ENCODE measurements at places on chromosomes 7 and 10.
A peak's percentile ranks its signal among the peaks of the same experiment; 100 is the strongest.

GRCh38 chr10:64394744-64395143 is 873.5 kb downstream of the REEP3 start:
- H3K4me3 ChIP-seq: no peak overlapping the region
- no peaks in the 10 kb centered on the region for H3K4me1 ChIP-seq
- no peaks in the 10 kb centered on the region for H3K36me3 ChIP-seq
- H3K27ac ChIP-seq: no peak overlapping the region

- peak overlapping the region; percentile 9 for H3K4me3 ChIP-seq
- no peak for DNase-seq
- H3K4me1 ChIP-seq: peaks cover 30% of the 10 kb centered on the region
- no peaks in the 10 kb centered on the region for H3K36me3 ChIP-seq
- no peaks in the 10 kb centered on the region for H3K27me3 ChIP-seq
- peak overlapping the region; percentile 39 for H3K27ac ChIP-seq
Observed at GRCh38 chr10:3482200-3482993, 302.6 kb downstream of the KLF6 start.

- H3K36me3 ChIP-seq: no peaks in the 10 kb centered on the region
- H3K4me3 ChIP-seq: no peak overlapping the region
- peaks cover 4% of the 10 kb centered on the region for H3K27me3 ChIP-seq
- no peak overlapping the region for H3K27ac ChIP-seq
- DNase-seq: no peak
Observed at GRCh38 chr7:3154881-3155494, 111.3 kb upstream of the CARD11 start.

GRCh38 chr7:146002431-146003078 is 114.0 kb upstream of the CNTNAP2 start:
- no peak overlapping the region for H3K27ac ChIP-seq
- DNase-seq: no peak
- no peaks in the 10 kb centered on the region for H3K27me3 ChIP-seq
- H3K36me3 ChIP-seq: no peaks in the 10 kb centered on the region
- no peaks in the 10 kb centered on the region for H3K4me1 ChIP-seq
- H3K4me3 ChIP-seq: no peak overlapping the region

- no peaks in the 10 kb centered on the region for H3K4me1 ChIP-seq
- H3K27me3 ChIP-seq: no peaks in the 10 kb centered on the region
- no peaks in the 10 kb centered on the region for H3K36me3 ChIP-seq
- no peak overlapping the region for H3K4me3 ChIP-seq
- DNase-seq: no peak
- H3K27ac ChIP-seq: no peak overlapping the region
Observed at GRCh38 chr7:102859084-102859798, 53.6 kb upstream of the LRRC17 start.

DNA sequence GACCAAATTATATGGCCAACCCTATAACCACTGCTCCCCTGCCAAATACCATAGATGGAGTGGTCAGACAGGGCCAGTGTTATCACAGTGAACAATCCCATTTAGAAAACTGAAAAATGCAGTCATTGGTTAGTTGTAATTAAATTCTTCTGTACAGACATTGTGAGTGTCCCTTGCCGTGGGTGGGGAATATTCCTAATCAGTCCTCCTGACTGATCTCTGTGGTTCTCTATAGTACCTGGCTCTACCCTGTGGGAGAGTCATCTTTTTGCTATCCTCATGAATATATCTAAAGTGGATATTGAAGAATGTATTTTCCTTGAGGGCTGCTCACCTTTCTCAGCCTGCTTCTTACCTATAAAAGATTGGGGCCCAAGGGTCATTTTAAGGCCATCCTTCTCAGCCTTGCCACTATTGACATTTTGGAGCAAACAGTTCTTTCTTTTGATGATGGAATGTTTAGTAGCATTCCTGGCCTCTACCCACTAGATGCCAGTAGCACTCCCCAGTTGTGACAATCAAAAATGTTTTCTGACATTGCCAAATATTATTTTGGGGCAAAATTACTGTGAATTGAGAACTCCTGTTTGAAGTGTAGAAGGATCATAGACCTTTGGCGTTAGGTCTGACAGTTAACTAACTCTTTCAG is 110.2 kb downstream of the MAPK8 start:
- no peaks in the 10 kb centered on the region for H3K27me3 ChIP-seq
- H3K27ac ChIP-seq: no peak overlapping the region
- no peaks in the 10 kb centered on the region for H3K4me1 ChIP-seq
- no peak for DNase-seq
- no peaks in the 10 kb centered on the region for H3K36me3 ChIP-seq

GRCh38 chr10:69484736-69485135 is 33.5 kb downstream of the TSPAN15 start:
- H3K27me3 ChIP-seq: no peaks in the 10 kb centered on the region
- H3K4me3 ChIP-seq: no peak overlapping the region
- H3K4me1 ChIP-seq: peaks cover 30% of the 10 kb centered on the region
- no peak for DNase-seq

GRCh38 chr10:14240253-14241189 is 90.2 kb downstream of the FRMD4A start:
- peaks cover 6% of the 10 kb centered on the region for H3K27me3 ChIP-seq
- H3K36me3 ChIP-seq: no peaks in the 10 kb centered on the region
- no peak for DNase-seq
- H3K4me3 ChIP-seq: no peak overlapping the region

GRCh38 chr7:132419542-132419941 is 156.7 kb downstream of the PLXNA4 start:
- H3K27me3 ChIP-seq: peaks cover 2% of the 10 kb centered on the region
- no peak overlapping the region for H3K27ac ChIP-seq
- H3K36me3 ChIP-seq: no peaks in the 10 kb centered on the region
- DNase-seq: no peak
